ENCODE measurements at places on chromosomes 1 and 21.
A peak's percentile ranks its signal among the peaks of the same experiment; 100 is the strongest.

DNA sequence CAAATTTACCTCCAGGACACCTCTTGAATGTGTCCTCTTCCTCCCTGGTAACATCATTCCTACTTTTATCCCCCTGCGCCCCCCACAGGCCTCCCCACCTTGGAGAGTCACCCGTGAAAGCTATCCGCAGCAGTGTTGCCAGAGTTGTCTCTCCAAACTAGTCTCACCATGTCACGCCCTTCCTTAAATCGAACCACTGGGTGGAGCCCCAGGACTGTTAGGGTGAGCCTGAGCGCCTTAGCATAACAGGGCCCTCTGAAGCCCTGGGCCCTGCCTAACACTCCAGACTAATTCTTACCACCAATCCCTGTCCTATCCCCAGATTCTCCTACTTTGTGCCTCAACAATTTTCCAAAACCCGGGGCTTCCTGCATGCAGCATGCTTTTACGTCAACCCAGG is 35.0 kb downstream of the HSD3B2 start:
- no peak for DNase-seq

- no peak for DNase-seq
Measured at GRCh38 chr1:14726606-14727005, 128.1 kb downstream of the KAZN start.

GRCh38 chr21:33732038-33732437 is 89.7 kb downstream of the ITSN1 start:
- DNase-seq, result no peak

DNA sequence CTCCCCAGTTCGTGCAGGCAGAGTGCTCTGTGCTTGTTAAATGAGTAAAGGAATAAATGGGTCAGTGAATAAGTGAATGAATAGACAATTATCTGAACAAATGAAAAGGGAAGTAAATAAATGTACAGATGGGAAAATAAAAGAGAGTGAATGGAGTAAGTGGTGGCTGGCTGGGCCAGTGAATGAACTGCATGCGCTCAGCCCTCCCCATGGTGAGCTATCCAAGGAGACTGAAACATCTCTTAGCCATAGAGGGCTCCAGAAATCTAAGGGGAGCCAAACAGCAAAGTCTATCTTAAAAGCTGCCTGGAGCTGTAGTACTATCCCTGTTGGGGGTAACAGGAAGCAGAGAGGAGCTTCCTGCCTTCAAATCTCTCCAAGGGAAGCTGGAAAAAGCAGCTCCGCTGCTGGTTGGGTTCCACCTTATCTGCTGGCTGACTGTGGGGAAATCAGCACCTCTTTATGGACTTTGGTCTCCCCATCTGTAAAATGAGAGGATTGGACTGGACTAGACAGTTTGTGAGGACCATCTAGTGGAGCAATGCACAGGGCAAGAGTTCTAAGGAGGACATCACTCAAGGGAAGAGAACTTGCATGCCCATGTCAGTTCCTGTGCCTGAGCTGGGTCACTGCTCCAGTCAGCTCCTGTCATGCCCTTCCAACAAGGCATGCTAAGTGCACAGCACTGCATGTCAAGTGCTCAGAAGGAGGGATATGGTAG is 77.9 kb downstream of the TRABD2B start:
- DNase-seq, result no peak

GRCh38 chr1:207040181-207040533 is 7.6 kb upstream of the C1orf116 start:
- no peak for DNase-seq

- no peak for DNase-seq
Measured at GRCh38 chr1:64514197-64514765, 44.4 kb downstream of the CACHD1 start.

DNA sequence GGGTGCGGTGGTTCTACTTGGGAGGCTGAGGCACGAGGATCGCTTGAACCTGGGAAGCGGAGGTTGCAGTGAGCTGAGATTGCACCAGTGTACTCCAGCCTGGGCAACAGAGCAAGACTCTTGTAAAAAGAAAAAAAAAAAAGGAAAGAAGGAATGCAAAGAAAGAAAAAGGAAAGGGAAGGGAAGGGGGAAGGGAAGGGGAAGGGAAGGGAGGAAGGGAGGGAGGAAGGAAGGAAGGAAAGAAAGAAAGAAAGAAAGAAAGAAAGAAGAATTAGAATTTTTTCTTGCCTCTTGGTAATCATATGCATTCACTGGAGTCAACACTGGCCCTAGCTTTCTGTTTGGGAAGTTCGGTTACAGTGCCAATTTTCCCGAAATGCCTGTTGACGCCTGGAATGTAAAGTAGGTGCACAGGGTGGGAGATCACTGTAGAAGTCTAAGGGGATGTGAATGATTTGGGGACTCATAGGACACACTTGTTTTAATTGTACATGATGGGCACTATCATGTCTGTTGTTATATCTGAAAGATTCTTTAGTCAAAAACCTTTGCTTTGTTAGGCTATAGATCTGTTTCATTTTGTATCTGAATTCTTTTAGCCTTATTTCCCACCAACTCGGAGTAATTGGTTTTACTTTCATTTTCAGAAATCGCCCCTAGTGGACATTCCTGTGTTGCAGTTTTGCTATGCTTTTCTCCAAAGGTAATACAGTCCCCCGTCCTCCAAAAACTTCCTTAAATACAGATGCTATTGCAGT is 59.8 kb upstream of the MORC3 start:
- DNase-seq, result peak; percentile 17

- no peak for DNase-seq
Measured at GRCh38 chr1:55288245-55288644, 73.1 kb upstream of the USP24 start.

DNA sequence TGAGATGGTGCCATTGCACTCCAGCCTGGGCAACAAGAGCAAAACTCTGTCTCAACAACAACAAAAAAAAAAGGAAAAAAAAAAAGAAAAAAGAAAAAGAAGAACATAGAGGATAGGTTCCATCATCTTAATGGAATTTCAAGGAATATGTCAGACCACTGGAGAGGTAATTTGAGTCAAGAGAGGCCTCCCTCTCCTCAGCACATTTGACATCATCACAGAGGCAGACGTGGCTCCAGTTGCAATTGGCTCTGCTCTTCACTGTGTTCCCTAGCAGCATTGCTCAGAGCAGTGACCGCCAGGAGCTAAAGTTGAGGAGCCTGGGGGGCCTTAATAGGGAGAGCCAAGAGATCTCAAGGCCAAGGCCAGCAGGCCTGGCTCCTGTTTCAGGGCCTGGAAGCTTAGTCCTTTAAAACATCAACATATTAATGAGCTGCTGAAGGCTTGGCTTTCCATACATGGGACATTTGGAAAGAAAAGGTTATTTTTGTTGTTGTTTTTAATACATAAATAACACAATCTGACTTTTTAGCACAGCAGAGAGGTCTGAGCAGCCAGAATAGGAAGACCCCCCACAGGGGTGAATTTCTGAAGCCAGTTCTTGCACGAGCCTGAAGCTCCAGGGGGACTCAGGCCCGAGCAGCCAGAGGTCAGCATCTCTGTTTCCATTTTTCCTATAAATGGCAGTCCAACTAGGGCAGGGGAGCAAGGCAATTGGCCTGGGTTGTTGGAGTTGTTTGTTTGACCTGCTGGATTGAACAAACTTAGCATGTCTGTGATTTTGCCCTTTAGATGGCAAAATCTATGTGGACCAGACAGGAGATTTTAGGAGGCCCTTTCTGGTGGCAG is 118.3 kb upstream of the FGGY start:
- DNase-seq, result no peak

GRCh38 chr1:5744911-5745799 is 247.1 kb downstream of the NPHP4 start:
- DNase-seq, result peak; percentile 83

DNA sequence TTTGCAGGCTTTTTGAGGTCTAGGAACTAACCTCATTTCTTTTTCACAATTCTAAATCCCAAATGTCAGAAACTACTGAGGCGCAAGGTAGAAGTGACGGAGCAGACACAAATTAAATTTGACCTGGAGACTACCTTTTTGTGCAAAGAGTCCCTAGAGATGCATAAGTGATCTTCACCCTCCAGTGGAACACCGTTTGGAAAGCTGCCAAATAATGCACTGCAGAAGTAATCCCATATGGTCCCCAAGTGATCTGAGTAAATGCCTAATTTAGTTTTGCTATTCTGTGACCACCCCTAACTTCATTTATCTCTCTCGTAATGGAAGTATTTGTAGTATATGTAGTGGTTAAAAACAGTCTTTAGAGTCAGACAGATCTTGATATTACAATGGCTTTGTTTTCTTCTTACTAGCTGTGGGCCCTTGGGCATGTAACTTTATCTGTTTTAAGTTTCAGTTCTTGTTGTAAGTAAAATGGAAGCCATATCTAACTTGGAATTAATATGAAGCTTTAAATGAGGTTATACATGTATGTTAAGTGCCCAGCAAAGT is 70.4 kb upstream of the IPO9 start:
- peak; percentile 25 for DNase-seq

DNA sequence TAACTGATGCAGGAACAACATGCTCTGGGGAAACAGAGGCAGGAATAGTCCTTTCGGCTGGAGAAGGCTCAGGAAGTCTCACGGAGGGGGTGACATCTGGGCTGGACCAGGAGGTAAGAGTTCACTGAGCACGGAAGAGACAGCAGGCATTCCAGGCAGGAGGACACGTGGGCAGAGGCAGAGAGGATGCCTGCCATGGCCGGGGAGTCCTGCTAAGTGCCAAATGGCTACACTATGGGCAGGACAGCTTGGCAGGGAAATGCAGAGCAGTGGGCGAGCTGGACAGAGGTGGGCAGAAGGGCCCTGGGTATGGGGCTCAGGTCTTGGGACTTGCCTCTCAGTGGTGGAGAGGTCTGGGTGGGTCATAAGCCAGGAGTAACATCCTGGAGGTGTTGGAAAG is 17.6 kb downstream of the ALDH4A1 start:
- no peak for DNase-seq

GRCh38 chr1:10776190-10776905 is 20.1 kb downstream of the CASZ1 start:
- DNase-seq, result peak; percentile 90

DNA sequence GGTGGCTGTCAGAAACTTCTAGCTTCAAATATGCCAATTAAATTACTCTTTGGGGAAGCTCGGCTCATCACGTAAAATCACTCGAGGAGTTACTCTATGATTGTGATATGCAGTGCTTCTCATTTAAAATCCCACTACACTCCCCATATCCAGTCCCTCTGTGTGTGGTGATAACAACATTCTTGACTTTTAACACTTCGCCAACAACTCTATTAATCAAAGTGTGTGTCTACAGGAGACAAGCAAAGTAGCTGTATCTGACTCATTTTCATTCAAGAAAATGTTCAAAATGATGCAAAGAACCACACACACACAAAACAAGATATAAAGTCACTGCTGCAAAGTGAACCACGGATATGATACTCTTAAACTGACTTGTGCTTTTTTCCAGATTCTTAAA is 341.3 kb downstream of the DSCAM start:
- no peak for DNase-seq

- no peak for DNase-seq
Measured at GRCh38 chr1:5993556-5994491, 1.6 kb upstream of the NPHP4 start.

GRCh38 chr1:87052400-87052799 is 138.0 kb downstream of the HS2ST1 start:
- DNase-seq, result no peak

GRCh38 chr21:45309069-45309986 is 21.6 kb upstream of the POFUT2 start:
- DNase-seq, result no peak

DNA sequence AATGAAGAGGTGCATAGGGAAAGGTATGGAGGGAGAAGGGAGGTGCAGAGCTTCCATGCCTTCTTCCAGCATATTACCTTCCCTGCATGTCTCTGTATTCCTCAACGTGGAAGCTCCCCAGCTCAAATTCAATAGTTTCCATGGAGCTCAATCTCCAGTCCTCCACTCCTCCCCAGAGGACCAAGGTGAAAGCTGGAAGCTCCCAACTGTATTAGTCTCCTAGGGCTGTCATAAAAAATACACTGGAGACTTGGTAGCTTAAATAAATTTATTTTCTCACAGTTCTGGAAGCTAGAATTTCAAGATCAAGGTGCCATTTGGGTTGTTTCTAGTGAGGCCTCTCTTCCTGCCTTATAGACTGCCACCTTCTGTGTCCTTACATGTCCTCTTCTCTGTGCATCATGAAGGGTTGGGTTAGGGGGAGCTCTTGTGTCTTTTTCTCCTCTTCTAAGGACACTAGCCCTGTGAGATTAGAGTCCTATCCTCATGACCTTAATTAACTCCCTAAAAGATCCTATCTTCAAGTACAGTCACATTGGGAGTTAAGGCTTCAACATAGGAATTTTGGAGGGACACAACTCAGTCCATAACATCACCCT is 21.9 kb upstream of the RABGGTB start:
- no peak for DNase-seq

- no peak for DNase-seq
Measured at GRCh38 chr1:223156343-223156742, 13.3 kb upstream of the TLR5 start.

GRCh38 chr1:186152620-186153239 is 222.3 kb downstream of the TPR start:
- DNase-seq, result no peak

DNA sequence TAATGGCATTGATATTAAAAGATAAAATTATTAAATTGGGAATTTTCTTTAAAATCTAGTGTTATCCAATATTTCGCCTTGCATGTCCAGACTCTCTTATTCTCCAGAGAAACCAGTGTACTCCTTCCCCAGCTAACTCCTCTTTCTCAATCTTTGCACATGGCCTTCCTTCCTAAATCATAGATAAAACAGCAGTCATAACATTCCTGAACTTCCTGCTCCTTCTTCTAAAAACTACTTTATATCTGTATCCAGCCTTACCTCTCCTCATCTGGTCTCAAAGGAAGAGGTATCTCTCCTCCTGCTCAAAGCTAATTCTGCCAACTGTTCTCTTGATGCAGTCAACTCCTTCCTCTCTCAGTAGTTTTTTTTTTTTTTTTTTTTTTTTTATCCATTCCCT is 39.5 kb upstream of the NEK7 start:
- DNase-seq, result no peak

- no peak for DNase-seq
Measured at GRCh38 chr1:26922431-26922729, 837 bp downstream of the NUDC start.

DNA sequence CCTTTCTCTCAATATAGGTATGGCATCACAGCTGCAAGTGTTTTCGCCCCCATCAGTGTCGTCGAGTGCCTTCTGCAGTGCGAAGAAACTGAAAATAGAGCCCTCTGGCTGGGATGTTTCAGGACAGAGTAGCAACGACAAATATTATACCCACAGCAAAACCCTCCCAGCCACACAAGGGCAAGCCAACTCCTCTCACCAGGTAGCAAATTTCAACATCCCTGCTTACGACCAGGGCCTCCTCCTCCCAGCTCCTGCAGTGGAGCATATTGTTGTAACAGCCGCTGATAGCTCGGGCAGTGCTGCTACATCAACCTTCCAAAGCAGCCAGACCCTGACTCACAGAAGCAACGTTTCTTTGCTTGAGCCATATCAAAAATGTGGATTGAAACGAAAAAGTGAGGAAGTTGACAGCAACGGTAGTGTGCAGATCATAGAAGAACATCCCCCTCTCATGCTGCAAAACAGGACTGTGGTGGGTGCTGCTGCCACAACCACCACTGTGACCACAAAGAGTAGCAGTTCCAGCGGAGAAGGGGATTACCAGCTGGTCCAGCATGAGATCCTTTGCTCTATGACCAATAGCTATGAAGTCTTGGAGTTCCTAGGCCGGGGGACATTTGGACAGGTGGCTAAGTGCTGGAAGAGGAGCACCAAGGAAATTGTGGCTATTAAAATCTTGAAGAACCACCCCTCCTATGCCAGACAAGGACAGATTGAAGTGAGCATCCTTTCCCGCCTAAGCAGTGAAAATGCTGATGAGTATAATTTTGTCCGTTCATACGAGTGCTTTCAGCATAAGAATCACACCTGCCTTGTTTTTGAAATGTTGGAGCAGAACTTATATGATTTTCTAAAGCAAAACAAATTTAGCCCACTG is 11.5 kb downstream of the HIPK1 start:
- no peak for DNase-seq

GRCh38 chr1:32321712-32322291 is 14.2 kb downstream of the MARCKSL1 start:
- DNase-seq, result no peak
